HFF-Myc (cell line): ENCODE measurements at places on chromosomes 7 and 10.

- no peak for DNase-seq
These were observed 128.9 kb upstream of the FRMD4A start for GRCh38 chr10:14459665-14460064.

DNA sequence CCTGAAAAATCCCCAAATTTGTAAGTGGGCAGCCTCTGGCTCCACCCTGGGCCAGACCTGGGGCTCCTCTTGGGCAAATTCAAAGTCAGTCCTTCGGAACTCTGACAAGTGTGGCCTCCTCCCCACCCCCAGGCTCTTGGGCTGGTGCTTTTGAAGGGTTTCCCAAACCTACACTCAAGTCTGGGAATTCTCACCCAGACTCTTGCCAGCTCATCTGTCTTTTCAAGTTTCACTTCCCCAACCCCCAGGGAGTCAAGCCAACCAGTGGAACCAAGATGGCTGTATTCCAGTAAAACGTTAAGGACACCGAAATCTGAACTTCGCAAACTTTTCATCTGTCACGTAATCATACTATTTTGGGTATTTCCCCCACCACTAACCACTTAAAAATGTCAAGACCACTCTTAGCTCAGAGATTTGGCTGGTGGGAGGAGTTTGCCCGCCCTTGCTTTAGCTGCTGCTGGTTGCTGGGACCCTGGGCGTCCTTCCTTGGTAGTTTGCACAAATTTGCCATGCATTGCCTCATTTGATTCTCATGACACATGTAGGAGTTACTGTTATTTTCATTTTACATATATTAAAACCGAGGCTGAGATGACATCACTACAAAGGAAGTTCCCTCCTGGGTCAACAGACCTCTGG, 1.7 kb upstream of the MYO1G start:
- no peak for DNase-seq

DNA sequence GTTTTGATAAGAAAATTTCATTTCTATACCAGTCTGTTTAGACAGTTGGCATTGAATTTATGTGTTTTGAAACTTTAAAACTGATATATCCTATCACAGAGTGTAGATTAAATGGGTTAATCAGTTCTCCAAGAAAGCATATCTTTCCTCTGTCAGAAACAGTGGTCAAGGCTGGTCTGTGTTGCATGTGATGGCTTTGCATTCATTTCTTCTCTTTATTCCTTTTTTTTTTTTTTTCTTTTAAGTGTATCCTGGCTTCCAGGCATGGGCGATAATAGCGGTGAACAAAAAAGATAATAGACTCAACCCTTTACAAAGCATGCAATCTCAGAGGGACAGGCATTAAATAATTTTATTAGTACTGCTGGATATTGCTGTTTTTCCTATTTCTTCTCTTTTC, 136.6 kb downstream of the LRRC4 start:
- DNase-seq, result no peak

- no peak for DNase-seq
These were observed 41.0 kb upstream of the ITGA8 start for GRCh38 chr10:15760681-15761080.

DNA sequence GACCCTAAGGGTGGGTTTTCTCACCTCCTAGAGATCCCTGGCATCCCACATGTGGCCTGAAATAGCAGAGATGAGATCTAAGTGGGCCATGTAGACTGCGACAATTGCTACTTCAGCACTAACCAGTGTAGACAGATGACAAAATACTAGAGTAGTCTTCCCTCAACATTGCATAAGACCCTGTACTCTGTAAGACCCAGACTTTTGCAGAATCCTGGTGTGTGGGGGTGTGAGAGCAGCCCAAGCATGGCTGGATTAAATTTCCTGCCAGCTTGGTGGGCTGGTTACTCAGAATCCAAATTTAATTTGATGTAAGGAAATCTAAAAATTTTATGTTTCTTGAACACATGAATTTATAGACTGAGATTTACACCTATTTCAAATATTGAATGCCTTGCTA, 88.3 kb downstream of the ZNF365 start:
- DNase-seq, result no peak

DNA sequence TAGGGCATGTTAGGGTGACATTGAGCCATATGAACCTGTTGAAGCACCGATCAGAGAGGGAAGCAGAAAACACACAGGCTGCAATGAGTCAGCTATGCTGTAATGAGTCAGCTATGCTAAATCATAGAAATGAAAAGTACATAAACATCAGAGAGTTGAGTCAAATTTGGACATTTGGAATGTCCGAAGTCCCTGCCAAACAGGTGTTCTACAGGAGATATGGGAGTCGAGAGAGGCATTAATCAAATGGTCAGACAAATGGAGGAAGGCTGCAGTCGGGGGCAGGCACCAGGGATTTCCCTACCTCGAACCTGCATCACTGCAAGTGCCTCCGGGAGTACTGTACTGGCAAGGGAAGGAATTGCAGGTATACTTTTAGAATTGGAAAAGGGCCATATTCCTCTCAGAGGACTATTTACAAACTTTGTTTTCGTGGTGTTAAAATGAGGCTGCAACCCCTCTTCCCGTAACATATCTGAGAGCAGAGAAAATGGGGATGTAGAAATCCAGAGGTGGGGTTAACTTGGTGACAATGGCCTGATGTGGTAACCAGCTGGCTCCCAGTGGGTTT, 8.8 kb upstream of the ZC3HAV1 start:
- DNase-seq, result peak; percentile 26

DNA sequence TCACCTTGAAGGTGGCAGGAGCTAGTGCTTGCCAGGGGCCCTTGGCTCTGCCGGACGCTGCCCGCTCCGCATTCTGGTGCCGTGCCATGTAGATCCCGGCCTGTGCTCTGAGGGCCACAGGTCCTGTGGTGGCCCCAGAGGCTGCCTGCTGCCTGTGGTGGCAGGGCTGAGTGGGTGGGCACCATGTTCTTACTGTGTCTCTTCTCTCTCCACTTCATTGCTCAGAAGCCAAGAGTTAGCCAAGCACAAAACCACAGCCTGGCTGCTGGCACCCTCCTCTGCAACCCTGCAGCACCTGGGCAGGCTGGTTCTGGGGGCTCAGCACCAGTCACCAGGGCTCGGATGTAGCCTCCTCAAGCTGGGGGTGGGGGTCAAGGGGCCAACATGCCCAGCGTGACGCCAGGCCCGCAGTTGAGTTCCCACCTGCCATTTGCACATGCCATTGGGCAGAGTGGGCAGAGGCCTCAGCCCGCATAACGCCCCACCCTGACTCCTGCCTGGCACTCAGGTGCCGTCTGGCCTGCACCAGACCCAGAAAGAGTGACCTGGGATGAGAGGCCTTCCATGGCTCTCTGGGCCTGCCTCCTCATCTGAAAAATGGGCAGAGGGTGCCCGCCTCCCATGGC, 16.3 kb downstream of the ZMIZ1 start:
- no peak for DNase-seq

DNA sequence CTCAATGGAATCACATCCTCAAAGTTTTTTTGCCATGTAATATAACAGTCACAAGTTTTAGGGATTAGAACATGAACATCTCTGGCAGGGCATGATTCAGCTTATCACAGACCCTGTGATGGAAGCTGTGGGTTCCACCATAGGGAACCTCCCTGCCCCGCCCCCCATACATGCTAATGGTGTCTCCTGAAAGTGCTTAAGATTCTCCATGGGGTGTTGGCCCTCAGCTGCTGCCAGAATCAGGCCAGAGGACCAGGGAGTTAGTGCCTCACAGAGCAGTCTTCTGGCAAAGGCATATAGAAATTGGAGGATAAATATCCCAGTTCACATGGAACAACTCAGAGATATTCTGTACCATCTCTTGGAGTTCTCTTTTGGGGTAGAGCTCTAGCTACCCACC, 119.4 kb downstream of the RAB11FIP2 start:
- no peak for DNase-seq

DNA sequence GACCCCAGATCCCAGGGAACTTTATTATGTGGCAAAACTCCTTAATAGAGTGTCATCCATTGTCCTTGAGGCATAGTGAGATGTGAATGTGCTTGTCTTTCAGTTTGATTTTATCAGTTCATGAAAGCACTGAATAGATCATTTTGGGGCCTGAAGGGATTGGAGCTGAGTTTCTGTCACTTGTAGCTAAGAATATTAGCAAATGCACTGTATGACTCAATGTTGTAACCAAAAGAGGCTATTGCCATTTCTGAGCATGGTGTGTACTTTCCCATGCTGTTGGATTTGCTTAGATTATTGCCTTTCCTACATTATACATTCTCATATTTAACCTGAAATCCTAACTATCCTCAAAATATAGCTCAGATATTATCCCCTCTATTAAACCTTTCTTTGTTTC, 130.4 kb downstream of the PRKG1 start:
- no peak for DNase-seq

GRCh38 chr7:94190599-94191061, 186.5 kb upstream of the BET1 start:
- peak; percentile 97 for DNase-seq

GRCh38 chr7:28933846-28934320, 24.2 kb downstream of the TRIL start:
- no peak for DNase-seq

GRCh38 chr7:105952917-105953595, 10.0 kb upstream of the CDHR3 start:
- no peak for DNase-seq

DNA sequence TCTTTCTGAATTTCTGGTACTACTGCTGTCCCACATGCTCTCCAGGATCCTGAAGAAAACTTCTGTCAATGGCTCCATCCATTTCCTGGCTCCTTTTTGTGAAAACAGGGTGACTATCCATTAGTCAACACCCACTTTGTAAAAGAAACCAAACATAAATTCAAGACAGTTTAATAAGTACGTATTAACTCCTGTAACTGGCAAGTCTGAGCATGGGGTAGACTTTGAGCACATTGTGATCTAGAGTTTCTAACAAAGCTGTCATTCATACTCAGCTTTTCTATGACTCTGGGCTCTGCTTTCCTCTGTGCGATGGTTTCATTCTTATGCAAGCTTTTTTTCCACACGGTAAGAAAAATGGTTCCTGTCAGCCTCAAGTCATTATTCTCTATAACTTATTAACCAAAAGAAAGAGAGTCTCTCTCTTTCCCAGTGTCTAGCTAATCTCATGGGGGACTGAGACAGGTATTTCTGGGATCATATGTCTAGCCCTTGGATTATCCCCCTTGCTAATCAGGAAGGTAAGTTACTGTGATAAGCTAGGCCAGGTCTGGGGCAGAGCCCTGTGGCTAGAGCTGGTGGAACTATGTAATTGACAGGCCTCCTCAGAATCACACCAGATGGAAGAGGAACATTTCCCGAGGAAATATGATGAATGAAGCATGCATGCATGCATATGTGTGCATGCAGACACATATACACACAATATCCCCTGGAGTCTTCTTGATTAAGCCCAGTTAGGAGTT, 98.5 kb downstream of the GNAI1 start:
- DNase-seq, result no peak

GRCh38 chr10:26486990-26487850, 49.1 kb downstream of the APBB1IP start:
- DNase-seq, result peak; percentile 61

DNA sequence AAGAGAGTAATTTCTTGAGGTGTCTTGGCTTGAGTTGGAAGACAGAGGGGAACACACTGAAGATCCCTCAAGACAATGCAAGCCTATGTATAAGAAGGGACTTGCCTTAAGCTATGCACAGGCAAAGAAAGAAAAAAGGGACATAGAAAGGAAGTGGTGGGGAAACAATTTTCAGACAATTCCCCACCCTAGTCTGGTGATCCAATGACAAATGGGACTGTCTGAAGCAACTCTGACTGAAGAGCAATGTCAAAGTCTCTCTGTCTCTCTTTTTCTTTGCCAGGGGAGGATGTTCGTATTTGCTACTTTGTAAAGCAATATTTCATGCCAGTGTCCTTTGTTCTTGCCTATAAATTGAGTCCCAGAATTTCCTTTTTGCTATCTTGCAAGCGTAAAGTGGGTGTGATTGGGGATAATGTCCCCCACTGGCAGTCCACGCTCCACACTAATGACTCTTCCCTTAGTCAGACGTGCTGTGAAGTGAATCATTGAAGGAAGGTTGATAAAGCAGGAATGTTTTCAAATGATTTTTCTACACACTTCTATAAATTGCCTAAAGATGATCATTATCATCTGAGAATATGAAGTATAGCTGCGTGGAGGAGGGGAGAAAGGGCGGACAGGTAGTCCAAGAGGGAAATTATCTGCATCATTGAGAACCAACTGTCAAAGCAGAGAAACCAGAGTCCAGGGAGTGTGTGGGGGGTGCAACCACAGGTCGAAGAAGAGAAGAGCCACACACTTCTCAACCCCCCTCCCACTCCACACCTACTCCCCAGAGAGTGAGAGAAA, 243.8 kb upstream of the ETV1 start:
- DNase-seq, result no peak

GRCh38 chr7:123537026-123537642, 2.7 kb upstream of the IQUB start:
- DNase-seq, result no peak

DNA sequence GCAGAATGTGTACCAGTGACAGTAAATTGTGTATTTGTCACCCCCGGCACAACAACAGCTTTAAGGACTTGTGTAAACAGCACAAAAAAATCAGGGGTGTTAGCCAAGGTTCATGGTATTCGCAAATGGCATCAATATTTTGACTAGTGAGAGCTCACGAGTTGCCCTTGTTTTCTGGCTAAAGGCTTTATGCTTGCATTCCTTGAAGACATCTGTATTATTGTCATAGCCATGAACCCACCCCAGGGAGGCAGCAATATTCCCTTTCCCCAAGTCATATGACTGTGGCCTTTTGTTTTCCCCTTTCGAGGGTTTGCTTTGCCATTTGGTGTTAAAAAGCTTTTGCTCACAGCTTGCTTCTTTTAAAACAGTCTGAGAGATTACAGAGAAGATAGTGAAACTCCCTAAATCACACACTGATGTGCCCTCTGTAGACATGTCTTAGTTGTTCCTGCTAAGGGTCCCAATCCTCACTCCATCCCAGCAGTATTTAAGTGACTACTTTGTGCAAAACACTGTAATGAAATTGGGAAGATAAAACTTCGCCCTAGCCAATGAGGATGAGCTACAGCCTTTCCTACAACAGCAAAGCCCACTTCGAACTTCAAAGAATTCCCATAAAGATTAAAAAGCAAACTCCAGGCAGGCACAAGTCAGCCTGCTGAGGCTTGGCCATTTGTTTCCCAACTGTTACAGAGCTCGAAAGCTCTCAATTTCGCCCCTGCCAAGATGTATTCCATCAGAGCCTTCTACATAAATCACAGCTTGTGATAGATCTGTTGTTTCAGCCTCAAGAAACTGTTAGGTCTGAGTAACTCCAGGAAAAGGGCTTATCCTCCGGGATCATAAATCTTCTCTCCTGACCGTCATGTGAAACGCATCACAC, 172.3 kb downstream of the ADAM12 start:
- no peak for DNase-seq

DNA sequence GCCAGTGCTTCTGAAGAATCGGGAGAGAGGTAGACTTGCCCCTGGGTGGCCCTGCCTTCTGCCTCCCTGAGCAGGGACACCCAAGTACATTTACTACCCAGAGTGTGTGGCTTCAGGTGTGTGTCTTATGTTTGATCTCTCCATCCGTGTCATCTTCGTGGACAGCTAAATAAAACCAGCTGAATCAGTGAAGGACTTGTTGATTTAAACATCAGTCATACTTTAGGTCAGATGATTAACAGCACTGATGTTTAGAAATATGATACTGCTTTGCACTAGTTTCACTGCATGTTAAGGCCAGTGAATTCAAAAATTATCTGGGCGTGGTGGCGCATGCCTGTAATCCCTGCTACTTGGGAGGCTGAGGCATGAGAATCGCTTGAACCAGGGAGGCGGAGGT, 4.0 kb downstream of the MTG1 start:
- no peak for DNase-seq

- DNase-seq, result no peak
These were observed 129.1 kb upstream of the BTBD16 start for GRCh38 chr10:122141821-122142640.

GRCh38 chr7:124532166-124532565, 233.4 kb downstream of the GPR37 start:
- no peak for DNase-seq
